ENCODE measurements at places on chromosomes 4 and X.

- no peak for DNase-seq
Measured at GRCh38 chr4:36677112-36677511, 395.7 kb downstream of the DTHD1 start.

GRCh38 chrX:98795636-98796035 lies 1614.4 kb downstream of the PCDH19 start:
- DNase-seq, result no peak

GRCh38 chr4:28469886-28470285 lies 1609.2 kb downstream of the STIM2 start:
- DNase-seq, result no peak

DNA sequence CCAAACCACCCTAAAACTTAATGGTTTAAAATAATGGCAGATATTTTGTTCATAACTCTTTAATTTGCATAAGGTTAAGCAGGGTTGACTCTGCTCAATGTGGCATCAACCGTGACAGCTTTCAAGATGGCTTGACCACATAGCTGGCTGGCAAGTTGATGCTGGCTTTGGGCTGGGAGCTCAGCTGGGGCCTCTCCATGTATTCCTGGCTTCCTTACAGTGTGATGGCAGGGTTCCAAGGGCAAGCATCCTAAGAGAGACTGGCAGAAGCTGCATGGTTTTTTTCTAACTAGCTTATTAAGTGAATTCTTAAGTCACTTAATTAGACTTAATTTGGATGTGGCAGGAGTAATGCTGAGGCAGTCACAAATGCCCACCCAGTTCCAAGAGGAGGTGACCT lies 4.5 kb downstream of the RP2 start:
- no peak for DNase-seq

- DNase-seq, result no peak
Measured at GRCh38 chrX:71586929-71587328, 8.7 kb downstream of the GCNA start.

DNA sequence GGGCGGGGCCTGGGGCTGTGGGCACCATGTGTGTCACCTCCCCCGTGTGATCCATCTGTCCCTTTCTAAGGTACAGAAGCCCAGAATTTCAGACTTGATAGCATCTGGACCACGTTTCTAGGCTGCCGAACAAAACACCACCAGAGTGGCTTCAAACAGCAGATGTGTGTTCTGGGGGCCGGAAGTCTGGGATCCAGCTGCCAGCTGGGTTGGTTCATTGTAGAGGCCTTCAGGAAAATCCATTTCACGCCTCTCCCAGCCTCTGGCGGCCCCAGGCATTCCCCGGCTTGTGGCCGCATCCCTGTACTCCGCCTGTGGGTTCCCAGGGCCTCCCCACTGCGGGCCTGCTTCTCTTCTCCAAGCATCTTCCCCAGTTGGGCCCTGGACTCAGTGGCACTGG lies 39.6 kb upstream of the GPR78 start:
- no peak for DNase-seq

GRCh38 chr4:54942721-54943120 lies 182.7 kb downstream of the KDR start:
- DNase-seq, result no peak

GRCh38 chr4:56728512-56728911 lies 47.4 kb upstream of the HOPX start:
- no peak for DNase-seq

DNA sequence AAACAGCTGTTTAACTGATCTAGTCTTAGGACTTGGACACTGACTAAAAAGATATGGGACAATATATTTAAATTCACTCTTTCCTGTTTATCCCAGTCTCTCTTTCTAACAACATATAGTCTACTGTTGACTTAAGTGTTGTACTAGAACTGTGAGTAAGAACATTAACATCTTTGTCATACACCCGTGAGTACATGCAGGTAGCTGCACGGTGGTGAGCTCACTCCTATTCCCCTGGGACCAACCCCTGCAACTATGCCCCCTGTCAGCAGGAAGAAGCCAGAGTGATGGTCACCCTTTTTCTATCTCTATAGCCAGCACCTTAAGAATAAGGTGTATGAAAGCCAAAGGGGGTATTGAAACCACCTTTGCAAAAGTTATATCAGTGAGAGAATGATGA lies 17.6 kb downstream of the TBL1X start:
- DNase-seq, result no peak

GRCh38 chr4:5383191-5383980 lies 325.0 kb downstream of the EVC2 start:
- no peak for DNase-seq

DNA sequence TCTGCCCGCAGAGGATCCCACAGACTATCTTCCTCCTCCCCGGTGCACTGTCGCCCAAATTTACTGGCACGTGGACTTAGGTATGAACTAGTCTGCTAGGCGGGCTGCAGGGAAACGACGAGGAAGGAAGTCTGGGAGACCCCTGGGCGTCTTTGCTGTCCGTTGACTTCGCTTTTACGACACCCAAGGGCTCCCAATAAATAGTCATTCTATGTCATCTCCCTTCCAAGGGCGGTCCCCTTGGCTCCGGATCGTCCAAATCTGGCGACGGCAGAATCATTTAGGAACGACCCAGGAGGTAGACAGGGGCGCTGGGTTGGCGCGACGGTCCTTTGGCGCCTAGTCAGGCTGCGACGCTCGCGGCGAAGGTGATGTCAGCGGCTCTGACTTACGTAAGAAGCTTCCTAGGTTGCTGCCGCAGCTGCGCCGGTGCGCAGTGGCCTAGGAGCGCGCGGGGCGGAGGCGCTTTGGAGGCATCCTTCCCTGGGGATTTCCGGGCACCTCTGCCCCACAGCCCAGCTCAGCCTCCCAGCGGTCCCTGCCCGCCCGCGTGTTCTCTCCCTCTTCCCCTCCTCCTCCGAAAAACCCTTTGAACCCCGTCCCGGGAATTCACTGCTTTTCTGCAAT lies 2.2 kb downstream of the NHS start:
- DNase-seq, result no peak

DNA sequence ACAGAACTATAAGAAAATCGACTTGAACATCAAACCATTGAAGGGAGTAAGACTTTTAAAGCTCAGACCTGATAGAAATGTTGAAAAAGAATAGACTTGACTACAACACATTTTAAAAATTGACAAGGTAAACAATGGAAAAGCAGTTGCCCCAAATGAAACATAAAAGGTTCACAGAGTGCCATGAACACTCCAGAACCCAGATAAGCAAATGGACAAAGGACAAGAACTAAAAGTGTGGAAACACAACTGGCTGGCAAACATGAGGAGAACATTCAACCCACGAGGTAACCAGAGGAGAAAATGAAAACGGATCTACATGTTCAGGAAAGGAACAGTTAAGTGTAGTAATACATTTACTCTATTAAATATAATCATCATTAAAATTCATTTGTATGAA lies 26.5 kb downstream of the SCARB2 start:
- no peak for DNase-seq

- DNase-seq, result no peak
Measured at GRCh38 chr4:112884406-112884805, 165.0 kb upstream of the ANK2 start.

DNA sequence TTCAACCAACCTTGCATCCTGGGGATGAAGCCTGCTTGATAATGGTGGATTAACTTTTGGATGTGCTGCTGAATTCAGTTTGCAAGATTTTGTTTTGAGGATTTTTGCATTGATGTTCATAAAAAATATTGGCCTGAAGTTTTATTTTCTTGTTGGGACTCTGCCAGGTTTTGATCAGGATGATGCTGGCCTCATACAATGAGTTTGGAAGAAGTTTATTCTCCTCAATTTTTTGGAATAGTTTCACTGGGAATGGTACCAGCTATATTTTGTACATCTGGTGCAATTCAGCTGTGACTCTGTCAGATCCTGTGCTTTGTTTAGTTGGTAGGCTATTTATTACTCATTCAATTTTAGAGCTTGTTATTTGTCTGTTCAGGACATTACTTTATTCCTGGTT lies 340.3 kb upstream of the TRAM1L1 start:
- no peak for DNase-seq

- DNase-seq, result no peak
Measured at GRCh38 chr4:56843421-56843899, 22.0 kb upstream of the SPINK2 start.

DNA sequence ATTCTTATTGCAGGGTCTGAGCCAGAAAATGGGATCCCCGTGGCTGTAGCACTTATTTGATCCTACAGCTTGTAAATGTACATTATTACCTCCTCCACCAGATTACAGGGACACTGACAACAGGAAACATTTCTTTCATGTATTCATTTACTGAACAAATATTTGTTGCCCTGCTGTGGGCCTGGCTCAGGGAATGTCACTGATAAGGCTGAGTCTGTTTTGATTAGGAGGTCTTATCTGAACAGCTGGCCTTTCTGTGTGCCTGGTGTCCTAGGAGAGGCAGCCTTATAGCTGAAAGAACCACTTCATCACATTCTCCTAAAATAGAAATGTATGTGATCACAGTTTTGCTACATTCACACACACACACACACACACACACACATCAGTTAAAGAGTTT lies 45.5 kb upstream of the PROM1 start:
- no peak for DNase-seq

DNA sequence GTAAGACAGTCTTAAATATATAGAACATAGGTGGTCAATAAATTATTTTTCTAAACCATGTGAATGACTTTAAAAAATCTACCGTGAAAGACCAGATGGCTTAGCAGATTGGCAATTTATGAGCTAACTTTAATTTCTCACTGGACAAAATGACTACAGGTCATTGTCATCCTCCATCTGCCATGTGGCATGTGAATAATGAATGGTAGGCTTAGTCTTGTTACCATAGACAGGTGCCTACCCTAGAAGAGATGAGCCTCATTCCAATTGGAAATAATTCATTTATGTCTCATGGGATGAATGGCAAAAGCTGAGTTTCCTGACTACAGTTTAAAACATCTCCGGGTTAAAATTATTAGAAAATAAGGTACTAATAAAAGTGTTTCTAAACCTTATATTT lies 1043.3 kb downstream of the FAT4 start:
- DNase-seq, result no peak

GRCh38 chr4:23805450-23805851 lies 84.4 kb downstream of the PPARGC1A start:
- DNase-seq, result no peak

- DNase-seq, result no peak
Measured at GRCh38 chr4:174420316-174420715, 102.0 kb downstream of the HPGD start.

DNA sequence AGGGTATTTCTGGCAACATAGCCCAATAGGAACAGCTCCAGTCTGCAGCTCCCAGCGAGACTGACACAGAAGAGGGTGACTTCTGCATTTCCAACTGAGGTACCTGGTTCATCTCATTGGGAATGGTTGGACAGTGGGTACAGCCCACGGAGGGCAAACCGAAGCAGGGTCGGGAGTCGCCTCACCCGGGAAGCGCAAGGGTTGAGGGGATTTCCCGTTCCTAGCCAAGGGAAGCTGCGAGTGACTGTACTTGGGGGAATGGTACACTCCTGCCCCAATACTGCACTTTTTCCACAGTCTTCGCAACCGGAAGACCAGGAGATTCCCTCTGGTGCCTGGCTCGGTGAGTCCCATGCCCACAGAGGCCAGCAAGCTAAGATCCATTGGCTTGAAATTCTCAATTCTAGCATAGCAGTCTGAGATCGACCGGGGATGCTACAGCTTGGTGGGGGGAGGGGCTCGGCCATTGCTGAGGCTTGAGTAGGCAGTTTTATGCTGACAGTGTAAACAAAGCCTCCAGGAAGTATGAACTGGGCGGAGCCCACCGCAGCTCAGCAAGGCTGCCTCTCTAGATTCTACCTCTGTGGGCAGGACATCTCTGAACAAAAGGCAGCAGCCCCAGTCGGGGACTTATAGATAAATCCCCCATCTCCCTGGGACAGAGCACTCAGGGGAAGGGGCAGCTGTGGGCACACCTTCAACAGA lies 14.0 kb upstream of the ADAD1 start:
- DNase-seq, result no peak

GRCh38 chr4:112975567-112976355 lies 73.7 kb upstream of the ANK2 start:
- DNase-seq, result no peak

DNA sequence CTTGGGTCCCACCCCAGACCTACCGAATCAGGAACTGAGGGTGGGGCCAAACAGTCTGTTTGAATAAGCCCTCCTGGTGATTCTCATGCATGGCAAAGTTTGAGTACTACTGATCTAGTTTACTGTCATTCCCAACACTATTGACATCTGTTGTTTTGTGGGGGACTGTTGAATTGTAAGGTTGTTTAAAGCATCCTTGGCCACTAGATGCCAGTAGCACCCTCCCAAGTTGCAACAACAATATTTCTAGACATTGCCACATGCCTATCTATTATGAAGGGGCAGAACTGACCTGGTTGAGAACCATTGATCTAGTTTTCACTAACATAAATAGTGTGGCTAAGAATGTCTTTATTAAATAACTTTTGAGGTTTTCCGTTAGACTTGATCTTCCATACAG lies 15.1 kb downstream of the TAF9B start:
- no peak for DNase-seq

- no peak for DNase-seq
Measured at GRCh38 chr4:42396752-42397634, at the start of gene SHISA3. SHISA3 (plus strand) TSS chr4:42397488; CDS start chr4:42398057, 569 bp downstream.

- no peak for DNase-seq
Measured at GRCh38 chr4:3255611-3256186, 6.7 kb downstream of the MSANTD1 start.

DNA sequence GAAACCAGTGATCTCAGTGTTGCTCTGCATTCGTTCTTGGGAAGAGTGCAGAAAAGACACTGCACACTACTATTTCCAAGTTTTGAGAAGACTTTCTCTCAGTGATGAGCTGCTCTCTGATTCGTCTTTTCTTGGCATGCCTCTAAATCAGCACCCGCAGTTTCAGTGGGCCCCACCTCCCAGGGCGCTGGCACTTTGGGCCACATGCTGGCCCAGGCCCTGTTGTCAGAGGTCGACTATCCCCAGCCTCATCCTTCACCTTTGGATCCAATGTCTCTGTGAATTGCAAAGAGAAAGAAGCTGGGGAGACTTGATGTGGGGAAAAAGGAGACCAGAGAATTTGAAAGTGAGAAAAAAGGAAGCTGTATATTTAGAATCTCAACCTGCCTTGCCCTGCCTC lies 644.1 kb upstream of the PITX2 start:
- DNase-seq, result no peak

DNA sequence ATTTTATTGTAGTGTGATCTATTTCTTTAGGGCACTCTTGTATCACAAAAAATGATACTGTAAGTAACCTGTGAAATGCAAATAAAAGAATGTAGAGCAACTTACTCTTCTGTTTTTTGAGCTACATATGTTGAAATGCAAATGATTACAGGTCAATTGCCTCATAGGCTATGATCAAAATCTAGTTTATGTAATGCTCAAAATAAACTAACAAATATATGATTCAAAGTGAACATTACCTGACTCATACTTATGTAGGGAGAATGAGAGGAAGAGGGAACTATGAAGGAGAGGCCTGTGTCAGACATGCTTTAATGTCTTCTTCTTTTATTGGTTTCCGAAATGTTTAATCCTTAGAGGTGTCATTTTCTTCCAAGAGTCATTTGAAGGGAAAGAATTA lies 5.0 kb upstream of the RPS6KA3 start:
- DNase-seq, result no peak

DNA sequence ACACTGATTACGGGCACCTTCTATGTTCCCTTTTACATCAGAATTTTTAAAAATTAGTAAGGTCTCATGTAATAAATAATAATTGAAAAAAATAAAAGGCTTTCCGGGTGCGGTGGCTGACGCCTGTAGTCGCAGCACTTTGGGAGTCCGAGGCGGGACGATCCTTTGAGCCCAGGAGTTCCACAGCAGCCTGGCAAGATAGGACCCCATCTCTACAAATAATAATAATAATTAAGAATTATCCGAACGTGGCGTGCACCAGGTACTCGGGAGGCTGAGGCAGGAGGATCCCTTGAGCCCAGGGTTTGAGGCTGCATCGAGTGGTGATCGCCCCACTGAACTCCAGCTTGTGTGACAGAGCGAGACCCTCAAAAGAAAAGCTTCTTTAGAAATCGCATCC lies 771 bp upstream of the LAMTOR3 start:
- no peak for DNase-seq
